HuH-7.5 (cell line): ENCODE measurements at places on chromosomes 16 and 17.

- no peak for DNase-seq
Measured at GRCh38 chr17:73950593-73950914, 252.9 kb upstream of the RPL38 start.

GRCh38 chr17:57879437-57880085 lies 29.7 kb upstream of the MRPS23 start:
- DNase-seq, result no peak

DNA sequence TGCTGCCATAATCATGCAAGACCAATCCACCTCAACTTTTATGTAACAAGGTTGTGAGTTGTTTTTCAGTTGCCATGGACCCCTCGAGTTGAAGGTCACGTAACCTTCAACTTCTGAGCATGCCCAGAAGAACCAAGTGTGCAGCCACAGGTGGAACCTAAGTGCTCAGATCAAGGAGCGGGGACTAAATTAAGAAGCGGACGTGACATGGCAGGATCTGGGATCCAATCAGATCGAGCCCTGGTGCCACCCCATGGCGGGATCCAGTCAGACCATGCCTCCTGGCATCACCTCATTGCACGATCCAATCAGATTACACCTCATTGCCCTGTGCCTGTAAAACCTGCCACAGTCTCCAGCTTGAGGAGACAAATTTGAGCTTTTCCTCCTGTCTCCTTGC lies 204.5 kb upstream of the CDH5 start:
- DNase-seq, result no peak

- no peak for DNase-seq
Measured at GRCh38 chr17:49969795-49970389, 902 bp downstream of the DLX4 start.

DNA sequence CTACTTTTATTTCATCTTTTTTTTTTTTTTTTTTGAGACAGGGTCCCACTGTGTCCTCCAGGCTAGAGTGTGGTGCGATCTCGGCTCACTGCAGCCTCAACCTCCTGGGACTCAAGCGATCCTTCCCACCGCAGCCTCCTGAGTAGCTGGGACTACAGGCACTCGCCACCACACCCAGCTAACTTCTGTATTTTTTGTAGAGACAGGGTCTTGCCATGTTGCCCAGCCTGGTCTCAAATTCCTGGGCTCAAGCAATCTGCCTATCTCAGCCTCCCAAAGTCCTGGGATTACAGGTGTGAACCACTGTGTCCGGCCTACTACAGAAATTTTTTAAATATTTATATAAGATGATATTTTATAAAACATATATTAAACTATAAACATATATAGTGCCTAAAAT lies 4.8 kb downstream of the MYO18A start:
- DNase-seq, result no peak

- DNase-seq, result no peak
Measured at GRCh38 chr16:5336941-5337340, 239.3 kb upstream of the EEF2KMT start.

DNA sequence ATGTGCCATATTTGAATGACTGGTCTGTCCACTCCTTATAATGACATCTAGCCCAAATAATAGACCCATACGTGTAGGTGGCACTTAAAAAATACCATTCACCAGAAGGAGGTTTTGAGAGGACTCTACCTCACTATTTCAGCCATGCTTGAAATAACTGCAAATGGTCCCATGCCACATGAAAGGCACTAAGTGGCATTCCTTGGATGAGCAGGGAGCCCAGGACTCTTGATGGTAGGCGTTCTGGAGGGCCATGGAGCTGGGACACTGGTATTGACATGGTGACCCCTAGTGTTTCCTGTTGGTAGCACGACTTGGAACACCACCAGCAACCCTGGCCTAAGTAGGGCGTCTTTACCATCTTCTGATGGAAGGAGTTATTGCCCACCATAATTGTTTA lies 148.7 kb upstream of the ZFHX3 start:
- DNase-seq, result peak; percentile 69

DNA sequence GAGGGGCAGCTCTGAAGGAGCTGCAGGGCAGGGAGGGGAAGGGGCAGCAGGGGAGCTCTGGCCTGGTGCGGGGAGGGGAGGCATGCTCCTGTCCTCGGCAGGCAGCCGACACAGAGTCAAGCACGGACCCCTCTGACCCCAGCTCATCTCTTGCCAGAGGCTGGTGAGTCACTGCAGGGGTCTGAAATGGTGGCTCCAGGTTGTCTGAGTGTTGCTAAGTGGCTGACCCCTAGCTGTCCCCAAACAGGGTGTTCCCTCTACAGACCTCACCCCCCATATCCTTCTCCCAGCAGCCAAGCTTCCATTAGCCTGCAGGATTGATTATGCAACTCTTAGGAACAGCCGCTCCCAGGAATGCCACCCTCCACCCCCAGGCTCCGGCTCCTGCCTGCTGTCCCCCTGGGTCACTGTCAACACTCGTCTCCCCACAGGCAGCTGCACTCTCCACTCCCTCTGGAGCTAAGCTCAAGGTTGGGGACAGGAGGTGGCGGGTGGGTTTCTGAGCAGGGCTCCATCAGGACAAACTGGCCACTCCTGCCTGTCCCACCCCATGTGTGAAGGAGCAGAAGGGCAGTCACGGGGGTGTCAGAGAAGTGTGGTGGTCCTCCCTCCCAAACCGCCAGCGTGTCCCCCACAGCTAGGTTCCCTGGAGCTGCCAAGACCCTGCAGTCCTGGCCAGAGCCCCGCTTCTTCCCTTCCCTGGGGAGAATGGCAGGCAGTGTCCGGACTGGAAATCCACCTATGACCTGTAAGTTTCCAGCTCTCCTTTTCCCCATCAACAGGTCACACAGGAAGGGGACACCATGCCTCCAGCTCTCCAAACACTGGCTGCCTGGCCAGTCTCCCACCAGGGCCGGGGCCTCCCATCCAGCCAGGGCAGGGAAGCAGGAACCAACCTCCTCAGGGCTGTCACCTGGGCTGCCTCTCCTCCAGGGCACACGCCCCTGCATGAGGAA lies 1.0 kb downstream of the MYLK3 start:
- peak; percentile 58 for DNase-seq

DNA sequence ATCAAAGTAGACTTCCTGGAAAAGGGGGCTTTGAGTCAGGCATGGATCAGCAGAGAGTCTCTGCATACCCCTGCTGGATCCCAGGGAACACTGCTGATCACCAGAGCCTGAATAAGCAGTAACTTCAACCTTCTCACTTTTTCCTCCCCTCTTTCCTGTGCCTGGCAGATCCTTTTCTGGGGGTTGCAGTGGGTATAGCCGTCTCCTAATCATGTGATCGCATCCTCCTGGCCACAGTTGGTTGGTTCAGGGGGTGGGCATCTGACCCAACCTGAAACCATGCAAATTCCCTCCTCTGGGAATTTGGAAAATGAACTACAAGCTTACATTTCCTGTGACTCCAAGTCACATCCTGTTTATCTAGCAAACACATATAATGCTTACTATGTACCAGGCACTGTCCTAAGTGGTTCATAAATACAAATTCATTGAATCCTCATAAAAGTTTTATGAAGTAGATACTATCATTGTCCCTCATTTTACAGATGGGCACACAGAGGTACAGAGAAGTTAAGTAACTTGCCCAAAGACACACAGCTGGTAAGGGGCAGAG lies 120.3 kb downstream of the AXIN2 start:
- DNase-seq, result no peak

DNA sequence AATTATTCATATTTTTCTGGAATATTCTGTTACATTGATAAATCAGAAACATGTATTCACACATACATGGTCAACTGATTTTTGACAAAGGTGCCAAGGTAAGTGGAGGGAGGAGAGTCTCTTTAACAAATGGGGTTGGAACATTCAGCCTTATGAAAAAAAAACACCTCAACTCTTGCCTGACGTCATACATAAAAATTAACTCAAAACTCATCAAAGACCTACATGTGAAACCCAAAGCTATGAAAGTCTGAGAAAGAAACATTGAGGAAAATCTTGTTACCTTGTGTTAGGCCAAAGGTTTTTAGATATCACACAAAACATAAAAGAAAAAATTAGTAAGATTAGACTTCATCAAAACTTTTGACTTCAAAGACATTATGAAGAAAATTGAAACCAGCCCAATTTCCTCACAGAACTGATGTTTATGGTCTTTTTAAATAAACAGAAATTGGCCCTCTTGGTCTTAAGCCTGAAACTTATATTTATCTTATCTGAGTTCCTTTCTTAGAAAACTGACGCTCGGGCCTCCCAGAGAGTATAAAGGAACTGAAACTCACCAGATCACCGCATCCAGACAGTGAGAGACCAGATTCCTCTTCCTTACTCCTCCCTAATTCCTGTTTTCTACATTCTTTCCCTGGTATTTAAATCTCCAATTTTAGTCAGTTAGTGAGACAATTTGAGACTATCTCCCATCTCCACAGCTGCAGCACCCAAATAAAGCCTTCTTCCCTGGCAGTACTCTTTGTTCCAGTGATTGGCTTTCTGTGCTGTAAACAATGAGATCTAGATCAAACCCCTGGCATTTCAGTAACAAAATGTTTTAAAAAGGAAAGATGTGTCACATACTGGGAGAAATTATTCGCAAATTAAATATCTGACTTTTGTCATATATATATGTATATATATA lies 4.0 kb downstream of the HYDIN start:
- DNase-seq, result no peak

DNA sequence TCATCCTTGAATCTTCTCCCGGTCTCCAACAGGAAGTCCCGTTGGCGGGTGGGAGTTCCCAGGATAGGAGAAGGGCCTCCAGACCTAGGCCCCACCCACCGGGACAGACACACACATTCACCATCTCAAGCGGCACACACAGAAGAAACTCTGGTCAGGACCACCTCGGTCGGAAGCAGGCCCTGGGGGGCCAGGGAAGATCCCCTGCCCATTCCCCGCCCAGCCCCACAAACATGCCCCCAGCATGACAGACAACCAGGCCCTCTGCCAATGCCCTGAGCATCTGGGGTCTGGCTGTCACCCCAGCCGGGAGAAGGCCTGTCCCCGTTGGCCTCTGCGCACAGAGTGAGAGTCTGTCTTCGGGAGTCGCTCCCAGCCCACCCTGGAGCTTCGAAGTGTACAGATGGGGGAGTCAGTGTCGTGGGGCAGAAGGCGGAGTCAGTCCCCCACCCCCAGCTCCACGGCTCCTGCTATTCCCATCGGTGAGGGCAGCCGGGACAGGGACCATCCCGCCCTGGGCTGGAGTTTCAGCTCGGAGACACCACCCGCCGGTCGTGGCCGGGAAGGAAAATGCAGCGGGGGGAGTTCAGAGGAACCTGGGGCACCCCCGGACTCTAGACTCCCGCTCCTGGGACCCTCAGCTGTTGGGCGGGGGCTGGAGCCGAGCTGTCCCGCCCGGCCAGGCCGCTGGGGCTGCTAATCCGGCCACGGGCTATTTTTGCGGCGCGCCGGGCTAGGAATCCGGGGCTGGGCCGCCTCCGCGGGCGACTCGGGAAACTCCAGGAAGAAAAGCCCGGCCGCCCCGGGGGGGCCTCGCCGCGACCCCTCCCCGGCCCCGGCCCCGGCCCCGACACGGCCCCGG lies 660 bp downstream of the RHBDF1 start:
- DNase-seq, result peak; percentile 89
